Activated CD4-positive, alpha-beta T cell treated with anti-CD3 and anti-CD28 coated beads for 1 hour (primary cell): ENCODE measurements at places on chromosomes 5 and 9.

- DNase-seq: no peak
Observed at GRCh38 chr5:138620663-138621224, 45.5 kb upstream of the HSPA9 start.

DNA sequence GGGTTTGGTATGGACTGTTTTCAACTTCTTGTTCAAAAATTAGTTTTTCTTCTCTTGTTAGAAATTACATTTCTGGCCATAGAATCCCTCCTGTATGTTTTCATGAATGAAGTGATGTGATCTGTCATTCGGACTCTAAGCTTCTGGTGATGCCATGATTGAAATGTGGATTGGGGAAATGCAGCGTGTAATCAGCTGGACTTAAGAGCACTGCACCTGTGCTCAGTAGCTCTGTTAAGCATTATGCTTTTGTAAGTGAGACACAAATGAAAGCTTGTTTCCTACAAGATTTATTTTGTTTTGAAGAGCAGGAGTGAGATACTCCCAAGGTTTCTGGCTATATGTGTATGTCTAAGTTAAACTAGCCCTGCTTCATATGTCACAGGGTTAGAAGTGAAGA is 24.0 kb upstream of the FAM120AOS start:
- no peak for DNase-seq

DNA sequence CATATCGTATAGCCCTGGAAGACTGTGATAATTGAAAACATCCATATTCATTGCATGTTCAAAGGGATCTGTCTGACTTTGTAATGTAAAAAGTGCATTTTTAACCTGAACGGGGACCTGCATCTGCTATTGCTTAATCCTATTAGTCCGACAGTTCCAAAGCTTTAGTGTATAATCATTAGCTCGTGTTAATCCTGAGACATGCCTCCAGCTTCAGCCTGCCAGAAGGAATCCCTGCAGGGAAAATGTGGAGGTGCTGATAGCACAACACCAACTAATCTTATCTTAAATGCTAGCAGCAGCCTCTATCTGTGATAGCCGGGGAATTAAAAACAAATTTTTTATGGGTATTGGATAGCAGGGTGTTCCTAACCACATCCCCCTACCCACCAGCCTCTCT is 495.2 kb downstream of the TLE4 start:
- DNase-seq: no peak

GRCh38 chr9:79619930-79620329 is 48.2 kb downstream of the TLE4 start:
- DNase-seq: no peak

DNA sequence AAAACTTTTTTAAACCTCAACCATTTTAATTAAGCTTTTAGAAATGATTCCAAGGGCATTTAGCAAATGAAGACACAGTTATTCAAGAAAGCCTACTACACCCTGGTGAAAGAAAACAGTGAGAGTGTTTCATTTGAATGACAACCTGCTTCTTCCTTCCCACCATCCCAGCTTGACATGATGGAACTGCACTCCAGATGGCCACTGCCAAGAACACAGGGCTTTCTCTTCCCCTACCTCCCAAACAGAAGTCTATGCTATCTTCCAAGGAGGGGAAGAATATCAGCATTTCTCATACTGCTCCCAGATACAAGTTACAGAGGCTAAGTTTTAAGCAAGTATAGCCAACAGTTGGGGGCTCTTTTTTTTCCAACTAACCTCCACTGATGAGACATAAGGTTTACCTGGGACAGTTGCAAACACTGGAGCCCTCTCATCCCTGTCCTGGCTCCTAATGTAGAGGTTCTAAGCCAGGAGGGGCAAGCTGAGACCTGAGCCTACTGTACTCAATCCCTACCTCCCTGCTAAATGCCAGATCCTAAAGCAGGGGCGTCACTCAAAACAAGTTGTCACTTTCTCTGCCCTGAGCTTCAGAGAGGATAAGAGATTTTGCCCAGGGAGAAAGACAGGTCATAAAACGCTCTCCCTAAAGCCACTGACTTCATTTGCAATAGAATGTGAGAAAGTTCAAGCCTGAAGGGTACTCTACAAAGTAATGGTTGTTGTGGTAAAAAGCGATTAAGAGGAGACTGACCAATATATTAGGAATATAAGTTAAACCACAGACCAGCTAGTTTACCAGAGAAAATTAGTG is 88.5 kb upstream of the SLC27A6 start:
- no peak for DNase-seq

DNA sequence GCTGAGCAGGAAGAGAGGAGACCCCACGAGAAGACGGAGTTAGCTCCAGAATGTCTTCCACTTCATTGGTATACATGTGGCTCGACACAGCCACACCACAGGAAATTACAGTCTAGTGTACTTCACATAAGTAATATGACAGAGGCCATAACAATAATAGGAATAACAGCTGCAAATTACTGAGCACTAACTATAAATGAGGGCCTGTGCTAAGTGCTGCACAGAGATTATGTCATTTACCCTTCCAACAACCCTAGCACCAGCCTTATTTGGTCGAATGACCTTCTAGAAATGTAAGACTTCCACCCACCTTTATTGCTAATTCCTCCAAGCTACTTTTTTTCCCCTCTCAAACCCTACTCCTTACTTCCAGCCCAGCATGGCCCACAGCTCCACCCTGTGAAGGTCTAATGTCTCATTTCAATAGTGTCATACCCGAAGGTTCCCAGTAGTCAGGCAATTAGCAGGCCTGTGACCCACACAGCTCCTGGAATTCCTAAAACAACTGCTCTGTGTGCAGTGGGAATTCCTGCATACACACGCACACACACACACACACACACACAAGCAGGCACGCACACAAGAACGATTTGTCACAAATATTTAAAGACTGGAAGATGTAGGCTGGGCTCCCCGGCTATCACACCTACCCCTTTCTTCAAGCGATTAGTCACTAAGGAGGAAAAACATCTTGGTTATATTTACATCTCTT is 134.5 kb downstream of the FRMD3 start:
- no peak for DNase-seq

GRCh38 chr9:129595903-129596540 is 24.9 kb downstream of the C9orf50 start:
- DNase-seq: no peak

DNA sequence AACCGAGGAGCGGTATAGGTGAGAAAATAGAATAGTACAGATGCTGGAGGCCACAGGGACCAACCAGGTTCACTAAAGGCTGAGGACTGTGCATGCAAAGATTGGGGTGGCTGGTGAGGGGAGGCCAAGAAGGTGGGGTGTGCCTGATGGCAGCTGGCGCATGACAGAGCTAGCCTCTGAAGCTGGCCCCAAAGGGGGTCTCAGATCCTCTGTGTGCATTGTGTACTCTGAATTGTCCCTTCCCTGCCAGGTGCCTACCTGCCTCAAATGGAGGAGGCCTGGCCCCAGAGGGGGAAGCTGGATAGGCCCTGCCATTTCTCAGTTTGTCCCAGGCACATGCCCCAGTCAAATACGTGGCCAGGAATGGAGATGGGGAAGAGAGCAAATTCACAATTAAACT is 63.1 kb downstream of the CRB2 start:
- no peak for DNase-seq

DNA sequence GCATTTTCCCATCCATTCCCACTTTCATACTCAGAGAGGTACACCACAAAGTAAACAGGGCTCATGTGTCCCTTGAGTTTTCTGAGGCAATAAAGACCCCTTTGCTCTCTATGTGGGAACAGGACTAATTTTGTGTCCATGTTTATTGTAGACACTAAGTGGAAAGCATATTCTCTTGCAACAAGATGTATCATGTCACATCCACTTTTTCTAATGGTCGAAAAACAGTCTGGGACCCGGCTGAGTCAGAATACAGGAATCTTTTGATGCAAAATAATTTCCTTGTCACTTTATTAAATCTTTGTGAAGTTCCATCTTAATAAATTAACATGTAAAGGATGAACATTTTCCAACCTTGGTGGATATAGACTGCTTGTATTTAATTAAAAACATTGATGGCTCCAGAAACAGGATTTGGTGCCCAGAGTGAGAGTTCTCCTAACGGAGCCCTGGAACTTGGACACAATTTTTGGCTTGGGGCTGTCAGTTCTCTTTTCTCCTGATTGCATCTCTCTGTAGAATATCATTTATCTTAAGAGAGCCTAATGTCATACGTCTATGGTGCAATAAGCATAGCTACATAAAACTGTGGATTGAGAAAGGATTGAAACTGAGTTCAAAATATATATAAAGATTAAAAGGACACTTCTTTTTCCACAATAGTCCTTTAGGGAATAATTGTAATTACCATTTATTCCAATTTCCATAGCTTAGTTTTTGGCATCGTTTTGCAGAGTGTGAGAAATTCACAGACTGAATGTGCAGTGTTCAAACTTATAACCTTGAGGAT is 1116.7 kb upstream of the SEMA6A start:
- no peak for DNase-seq

DNA sequence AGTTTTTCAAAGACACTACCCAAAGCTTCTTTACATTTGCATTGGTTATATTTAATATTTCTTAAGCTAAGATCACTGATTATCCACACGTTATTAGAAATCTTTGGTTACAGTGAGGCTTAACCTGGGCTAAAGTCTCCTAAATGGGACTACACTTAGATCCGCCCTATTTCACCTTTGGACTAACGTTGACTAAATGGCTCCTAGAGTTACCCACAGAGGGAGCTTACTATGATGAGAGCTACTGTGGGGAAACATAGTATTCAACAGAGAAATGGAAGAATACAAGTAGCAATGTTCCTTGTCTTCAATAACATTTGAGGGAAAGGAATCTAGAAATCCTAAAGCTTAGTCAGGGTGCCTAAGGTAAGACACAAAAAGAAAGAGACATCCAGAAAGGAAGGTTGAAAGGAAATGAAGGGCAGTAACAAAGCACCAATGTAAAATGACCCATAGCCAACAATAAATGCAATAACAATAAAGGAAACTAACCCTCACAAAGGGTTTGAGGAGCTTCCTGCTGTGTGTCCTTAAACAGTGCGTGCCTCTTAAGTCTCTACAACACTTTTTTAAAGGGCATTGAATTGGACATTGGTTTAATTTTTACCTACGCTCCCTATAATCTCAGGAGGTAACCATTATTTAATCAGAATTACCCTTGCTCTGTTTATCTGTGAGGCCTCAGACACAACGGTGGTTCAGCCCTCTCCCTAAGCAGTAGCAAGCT is 217.1 kb downstream of the PJA2 start:
- DNase-seq: no peak

- DNase-seq: no peak
Observed at GRCh38 chr9:19551124-19551929, 142.5 kb downstream of the ACER2 start.

DNA sequence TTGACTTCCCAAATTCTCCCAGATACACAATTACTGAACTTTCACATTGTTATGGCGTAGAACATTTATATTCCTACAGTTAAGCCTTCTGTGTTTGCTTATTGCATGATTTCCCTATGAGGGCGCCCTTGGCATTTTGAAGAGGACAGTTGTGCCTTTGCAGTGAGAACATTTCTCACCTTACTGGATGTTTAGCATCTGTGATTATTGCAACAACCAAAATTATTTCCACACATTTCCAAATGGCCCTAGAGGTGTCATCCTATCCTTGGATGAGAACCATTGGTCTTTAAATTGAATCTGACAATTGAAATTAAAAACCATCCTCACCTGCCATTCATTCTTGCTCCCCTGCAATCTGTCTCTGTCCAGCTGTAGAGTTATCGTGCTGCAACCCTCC is 104.0 kb downstream of the MAMDC2 start:
- no peak for DNase-seq

GRCh38 chr9:89634995-89635742 is 30.4 kb downstream of the GADD45G start:
- DNase-seq: no peak

GRCh38 chr5:35956429-35956828 is 18.0 kb upstream of the CAPSL start:
- no peak for DNase-seq

DNA sequence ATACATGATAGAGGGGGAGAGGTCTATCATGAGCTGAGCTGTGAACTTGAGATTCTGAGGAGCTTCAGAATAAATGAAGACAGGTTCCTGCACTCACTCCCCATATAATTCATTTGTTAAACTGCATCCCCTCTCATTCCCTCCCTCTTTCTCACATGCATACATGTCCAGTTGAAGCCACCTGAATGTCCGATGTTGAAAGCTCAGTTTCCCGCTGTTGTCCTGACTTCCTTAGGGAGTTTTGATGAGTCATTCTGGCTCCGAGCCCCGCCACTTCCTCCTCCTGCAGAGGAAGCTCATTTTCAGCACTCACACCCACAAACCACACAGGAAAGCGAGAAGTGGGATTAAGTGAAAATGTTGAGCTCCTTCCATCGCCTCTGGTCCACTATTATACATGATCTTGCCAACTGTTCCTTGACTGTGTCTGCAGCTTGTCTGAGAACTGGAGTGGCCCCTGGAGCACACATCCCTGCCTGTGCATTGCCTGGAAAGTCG is 121.2 kb downstream of the CEMIP2 start:
- DNase-seq: no peak

DNA sequence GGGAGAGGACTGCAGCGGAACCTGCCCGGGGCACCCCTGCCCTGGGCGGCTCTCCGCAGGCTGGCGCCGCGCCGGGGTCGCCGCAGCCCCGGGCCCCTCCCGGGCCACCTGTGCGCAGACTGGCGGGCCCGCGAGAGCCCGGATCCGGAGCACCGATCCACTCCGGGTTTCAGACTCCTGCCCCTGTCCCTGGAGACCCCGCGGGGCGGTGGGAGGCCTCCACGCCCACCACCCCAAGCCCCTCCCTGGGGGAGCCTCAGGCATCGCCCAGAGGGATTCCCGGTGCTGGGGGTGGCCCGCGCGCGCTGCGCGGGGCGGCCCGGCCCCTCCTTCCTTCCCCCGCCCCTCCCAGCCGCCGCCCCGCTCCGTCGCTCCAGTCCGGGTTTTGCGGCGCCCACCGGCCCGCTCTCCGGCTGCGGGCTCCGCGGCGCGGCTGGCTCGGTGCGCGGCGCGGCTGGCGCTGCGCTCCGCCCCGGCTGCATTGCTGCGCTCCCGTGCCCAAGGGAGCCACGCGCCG is at the start of gene UNC5A:
UNC5A (plus strand) TSS at position 479 of the 517 bp plus-strand sequence. CDS start 192 bp downstream, outside the sequence.
- peak; percentile 12 for DNase-seq

DNA sequence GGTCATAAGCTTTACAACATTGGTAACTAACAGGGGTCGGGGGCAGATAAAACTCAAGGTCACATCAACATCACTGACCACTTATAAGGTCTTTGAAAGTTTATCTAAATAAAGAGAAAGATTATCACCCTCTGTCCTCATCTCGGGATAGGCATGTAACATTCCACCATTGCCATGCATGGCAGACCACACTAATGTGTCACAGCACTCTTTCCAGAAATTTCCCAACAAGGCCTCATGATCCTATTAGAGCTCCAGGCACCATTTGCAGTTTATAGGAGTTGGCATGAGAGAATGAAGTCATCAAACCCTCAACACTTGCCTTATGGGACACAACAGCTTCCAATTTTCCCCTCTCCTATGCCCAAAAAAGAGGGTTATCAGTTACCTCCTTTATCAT is 31.9 kb upstream of the ZNF622 start:
- DNase-seq: no peak

DNA sequence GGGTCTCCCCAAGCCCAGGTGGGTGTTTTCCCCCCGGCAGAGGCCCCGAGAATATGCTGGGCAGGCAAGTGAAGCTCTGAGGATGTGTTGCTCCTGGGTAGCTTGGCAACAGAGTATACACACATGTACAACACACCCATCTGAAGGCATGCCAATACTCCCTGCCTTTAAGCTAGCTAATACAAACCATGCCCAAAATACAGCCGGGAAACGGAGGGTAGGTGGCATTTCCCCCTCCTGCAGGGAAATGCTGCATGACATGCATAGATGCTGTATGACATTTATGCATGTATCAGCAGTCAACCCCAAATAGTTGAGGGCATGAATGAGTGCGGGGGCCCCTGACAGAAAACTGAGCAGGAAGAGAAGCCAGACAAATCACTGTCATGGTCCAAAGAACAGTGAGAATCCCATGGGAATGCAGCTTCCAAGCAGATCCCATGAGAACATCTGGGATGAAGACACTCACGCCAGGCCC is 614.1 kb downstream of the EBF1 start:
- DNase-seq: no peak
